ENCODE measurements at places on chromosomes 7 and 10.
A peak's percentile ranks its signal among the peaks of the same experiment; 100 is the strongest.

- DNase-seq: no peak
Measured at GRCh38 chr7:78450706-78451105, 652.1 kb downstream of the PHTF2 start.

- DNase-seq: no peak
Measured at GRCh38 chr10:29630205-29631048, 4.3 kb downstream of the SVIL start.

DNA sequence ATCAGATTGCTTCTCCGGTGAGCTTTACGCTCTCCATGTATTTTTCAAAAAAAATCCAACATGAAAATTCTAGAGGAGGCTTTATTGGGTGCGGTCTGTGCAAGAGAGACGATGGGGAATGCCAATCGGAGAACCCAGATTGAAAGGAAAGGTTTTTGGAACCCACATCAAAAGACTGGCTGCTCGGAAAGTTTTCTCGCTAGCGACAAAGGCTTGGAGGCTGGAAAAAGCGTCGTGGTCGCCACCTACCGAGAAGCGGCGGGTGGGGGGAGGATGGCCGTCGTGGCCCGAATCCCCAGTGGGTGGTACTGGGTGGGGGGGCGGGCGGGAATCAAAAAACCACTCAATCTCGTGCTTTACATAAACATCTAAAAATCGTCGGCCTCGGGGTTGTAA, 1.1 kb upstream of the GTF2I start:
- DNase-seq: peak; percentile 73

DNA sequence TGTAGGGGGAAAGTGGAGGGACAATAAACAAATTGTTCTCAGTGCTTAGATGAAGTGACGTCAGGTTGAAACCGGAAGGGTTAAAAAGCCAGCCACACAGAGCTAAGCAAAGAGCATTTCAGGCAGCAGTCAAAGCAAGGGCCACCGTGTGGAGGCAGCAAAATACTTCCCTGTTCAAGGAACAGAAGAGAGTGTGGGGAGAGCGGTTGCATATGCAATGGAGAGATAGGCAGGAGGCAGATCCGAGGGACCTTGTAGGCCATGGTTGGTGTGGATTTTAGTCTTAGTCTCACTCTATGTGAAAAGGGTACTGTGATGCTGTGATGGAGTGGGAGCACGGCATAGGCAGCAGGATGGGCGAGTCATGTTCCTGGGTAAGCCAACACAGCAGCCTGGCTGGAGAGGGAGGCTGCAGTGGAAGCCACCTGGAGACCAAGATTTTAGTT, 3.8 kb upstream of the STN1 start:
- peak; percentile 11 for DNase-seq

DNA sequence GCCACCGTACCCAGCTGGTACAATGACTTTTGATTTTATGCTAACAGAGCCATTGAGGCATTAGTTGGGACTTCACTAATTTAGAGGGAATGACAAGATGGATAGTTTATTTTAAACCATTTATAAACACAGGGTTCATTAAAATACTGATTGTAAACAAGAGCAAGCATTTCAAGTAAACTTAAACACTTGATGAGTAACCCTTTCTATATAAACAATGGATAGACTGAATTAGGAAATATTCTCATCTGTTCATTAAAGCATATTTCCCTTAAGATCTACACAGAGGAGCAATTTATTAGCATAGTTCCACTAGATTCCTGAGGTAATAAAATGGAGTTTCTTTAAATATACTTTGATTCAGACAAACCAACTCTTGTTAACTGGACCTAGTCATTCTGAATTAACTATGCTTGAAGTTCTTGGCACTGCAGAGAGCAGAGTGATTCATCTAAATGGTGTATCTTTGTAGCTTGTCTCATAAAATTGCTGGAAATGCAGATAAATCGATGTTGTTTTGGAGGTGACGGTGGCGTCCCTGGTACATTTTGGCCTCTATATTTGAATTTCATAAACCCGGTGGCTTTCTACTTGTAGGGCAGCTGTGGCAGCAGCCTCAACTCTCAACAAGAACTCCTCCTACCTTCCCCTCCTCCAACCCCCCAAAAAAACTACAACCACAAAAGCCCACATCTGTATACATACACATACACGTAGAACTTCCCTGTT, 15.4 kb upstream of the VDAC2 start:
- no peak for DNase-seq

DNA sequence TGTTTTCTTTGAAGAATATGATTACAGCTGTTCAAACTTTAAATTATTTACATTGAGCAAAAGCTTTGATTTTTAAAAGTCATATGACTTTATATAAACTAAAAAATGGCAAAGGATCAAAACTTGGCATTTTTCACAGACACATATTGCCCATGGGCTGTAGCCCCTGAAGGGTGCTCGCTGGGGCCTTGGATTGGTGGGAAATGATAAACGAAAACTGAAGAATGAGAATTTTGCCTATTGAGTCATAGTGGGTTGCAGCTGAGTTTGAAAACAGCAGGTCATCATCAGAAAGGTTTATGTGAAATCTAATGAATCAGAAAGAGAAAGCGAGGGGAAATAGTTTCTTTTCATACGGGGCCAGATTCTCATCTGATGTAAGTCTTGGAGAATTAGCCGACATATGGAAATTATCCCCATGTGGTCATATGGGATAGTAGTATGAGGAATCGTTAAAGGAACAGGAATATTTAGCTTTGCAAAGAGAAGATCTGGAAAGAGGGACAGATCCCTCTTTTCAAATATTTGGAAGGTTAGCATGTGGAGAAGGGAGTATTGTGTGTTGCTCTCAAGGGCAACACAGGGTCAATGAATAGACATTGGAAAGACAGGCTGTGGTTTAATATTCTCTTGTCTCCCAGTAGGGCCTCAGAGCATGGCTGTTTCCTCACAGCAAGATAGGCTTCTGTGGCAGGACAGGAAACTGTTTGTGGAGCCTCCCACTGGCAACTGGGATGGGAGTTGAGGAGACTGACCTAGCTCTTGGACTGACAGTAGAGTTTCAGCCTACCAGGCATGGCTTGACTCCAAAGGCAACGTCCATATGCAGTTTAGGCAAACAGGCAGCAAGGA, 119.0 kb downstream of the FZD1 start:
- no peak for DNase-seq

DNA sequence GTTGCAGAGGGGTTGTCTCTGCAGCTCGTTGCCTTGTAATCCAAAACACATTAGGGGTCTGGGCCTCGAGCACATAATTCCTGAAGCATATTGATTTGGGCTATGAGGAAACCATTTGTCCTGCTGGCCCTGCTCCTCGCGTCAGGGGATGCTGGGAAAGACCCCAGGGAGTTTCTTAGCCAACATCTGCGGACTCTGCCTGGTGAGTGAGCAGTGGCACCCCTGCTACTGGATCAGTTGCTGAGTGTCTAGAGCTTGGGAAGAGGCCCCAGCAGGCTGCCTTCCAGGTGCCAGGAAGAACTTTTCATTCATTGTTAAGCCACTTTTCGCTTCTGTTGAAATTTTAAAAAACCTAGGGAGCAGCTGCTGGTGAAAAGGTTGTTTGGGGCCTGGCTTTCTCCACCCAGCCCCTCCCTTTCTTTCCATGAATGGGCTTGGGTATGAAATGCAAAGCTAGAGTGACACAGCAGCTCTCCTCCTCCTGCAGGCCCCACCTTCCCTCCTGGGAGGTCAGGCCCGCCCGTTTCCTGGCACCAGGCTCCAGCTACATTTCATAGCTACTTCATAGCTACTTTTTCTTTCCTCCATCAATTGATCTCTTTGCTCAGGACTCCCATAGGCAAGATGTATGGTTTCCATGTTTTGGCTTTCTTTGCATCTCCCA, 26.8 kb downstream of the TACR2 start:
- DNase-seq: no peak

All from hippocampal formation (tissue), 2 donors.